Psoas muscle (tissue), 8 donors: ENCODE measurements at places on chromosomes 3 and 15. TPM values are rescaled to one million over a fixed set of nuclear protein-coding genes. Genes with fewer than 3 reads are reported as not detected.

UBA7 gene
- total RNA-seq: 8.0 TPM

CLSTN2 gene
- 1.5 TPM for total RNA-seq

MYZAP gene
- 5.6 TPM for total RNA-seq

GNAT1 gene
- not detected for total RNA-seq

PSTPIP1 gene
- 2.1 TPM for total RNA-seq

MUSTN1 gene
- total RNA-seq: 138 TPM

SPESP1 gene
- total RNA-seq: 0.89 TPM

CFAP100 gene
- not detected for total RNA-seq

CASR gene
- 0.02 TPM for total RNA-seq

GALNT15 gene
- total RNA-seq: 5.5 TPM

ATP13A5 gene
- total RNA-seq: not detected

CD200R1 gene
- total RNA-seq: 0.59 TPM

GOLGA8O gene
- 0.32 TPM for total RNA-seq

NT5DC2 gene
- 12.3 TPM for total RNA-seq

LRRIQ4 gene
- total RNA-seq: not detected

CMTM8 gene
- 1.8 TPM for total RNA-seq

DPPA2 gene
- not detected for total RNA-seq

FLNB gene
- total RNA-seq: 17.9 TPM

ADGRG7 gene
- not detected for total RNA-seq

CPLX3 gene
- not detected for total RNA-seq

STX19 gene
- total RNA-seq: not detected

GAP43 gene
- 0.36 TPM for total RNA-seq

PLA2G4F gene
- 1.9 TPM for total RNA-seq

IL16 gene
- total RNA-seq: 2.1 TPM

CHRM5 gene
- total RNA-seq: not detected

PLSCR5 gene
- not detected for total RNA-seq

ADAMTS7 gene
- 0.84 TPM for total RNA-seq

MCTP2 gene
- 0.34 TPM for total RNA-seq

CPB1 gene
- total RNA-seq: not detected

PLA2G4E gene
- total RNA-seq: 0.08 TPM

GHSR gene
- total RNA-seq: not detected

FAM43A gene
- 6.5 TPM for total RNA-seq

PARP9 gene
- 10.8 TPM for total RNA-seq

UQCRC1 gene
- 704 TPM for total RNA-seq

PAQR9 gene
- total RNA-seq: 2.4 TPM

SIN3A gene
- total RNA-seq: 21.7 TPM

FEZF2 gene
- not detected for total RNA-seq
